Stimulated activated CD4-positive, alpha-beta T cell treated with anti-CD3 and anti-CD28 coated beads, TNF-alpha, amount 100 ng/mL, for 1 hour (primary cell): ENCODE measurements at places on chromosomes 2 and 18.

DNA sequence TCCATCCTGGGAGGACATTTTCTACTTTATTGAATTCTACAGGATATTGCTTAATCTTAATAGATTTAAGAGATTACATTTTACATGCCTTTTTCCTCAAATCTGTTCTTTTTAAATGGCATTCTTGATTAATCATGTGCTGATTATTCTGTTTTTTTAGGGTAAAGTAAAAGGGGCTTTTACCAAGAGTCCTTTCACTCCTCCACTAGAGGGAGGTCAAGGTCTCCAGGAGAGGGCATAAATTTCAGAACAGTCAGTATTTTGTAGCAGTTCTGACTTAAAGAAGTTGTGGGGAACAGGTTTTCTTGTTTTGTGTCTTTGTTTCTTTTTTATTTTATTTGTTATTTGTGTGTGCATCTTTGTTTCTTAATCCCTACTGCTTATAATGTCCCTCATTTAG lies 25.4 kb downstream of the WDR75 start:
- DNase-seq: no peak

DNA sequence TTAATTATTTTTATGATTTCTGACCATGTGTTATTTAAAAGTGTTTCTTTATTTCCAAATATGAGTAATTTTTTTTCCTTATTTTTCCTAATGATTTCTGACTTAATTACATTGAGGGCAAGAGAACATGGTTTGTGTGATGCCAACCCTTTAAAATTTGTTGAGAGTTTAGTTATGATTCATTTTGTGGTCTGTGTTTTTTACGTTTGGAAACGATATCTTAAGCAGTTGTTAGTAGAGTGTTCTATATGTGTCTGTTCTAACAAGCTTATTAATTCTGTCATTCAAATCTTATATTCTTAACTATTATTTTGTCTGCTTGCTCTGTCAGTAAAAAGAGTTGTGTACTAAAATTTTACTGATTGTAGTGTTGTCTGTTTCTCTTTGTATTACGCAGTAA lies 15.0 kb downstream of the NAB1 start:
- DNase-seq: no peak

DNA sequence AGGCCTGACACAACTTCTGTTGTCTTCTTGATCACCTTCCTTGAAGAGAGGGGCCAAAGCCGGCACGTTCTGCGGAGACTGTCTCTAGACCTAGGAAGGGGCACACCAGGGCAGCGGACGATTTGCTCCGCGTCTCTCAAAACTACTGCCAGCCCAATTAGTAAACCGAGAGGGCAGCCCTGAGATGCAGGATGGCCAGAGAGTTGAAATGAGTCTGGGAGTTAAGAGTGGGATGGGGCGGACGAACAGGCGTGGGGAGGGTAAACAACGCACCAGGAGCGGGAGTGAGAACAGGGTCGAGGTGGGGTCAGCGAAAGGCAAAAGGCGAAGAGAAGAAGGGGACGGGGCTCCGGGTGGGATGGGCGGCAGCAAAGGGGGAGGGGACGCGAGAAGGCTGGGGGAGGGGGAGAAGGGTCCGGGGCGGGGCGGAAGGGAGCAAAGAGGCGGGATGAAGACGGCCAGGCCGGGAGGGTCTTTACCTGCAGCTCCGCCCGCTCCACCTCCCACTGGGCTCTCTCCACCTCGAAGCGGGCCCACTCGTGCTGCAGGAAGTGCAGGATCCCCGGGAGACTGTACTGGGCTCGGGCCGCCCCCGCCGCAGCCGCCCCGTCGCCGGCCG lies 476 bp downstream of the STRN start:
- peak; percentile 10 for DNase-seq

DNA sequence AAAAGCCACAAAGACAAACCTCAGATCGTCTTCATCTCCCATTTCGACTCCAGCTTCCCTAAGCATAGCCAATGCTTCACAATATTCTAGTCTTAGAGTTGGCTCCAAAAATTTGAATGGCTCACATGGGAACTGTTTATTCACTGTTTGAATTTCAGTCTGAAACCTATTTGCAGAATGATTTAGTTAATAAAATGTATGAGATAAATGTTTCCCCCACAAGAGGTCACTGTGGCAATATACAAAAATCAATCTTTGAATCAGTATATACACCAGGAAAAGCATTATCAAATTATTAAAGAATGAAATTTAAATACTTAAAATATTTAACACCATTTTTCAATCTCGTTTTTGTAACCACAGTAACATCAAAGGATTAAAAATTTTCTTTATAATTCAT lies 40.0 kb upstream of the MCM6 start:
- DNase-seq: no peak
